ENCODE measurements at places on chromosomes 16 and 17.

DNA sequence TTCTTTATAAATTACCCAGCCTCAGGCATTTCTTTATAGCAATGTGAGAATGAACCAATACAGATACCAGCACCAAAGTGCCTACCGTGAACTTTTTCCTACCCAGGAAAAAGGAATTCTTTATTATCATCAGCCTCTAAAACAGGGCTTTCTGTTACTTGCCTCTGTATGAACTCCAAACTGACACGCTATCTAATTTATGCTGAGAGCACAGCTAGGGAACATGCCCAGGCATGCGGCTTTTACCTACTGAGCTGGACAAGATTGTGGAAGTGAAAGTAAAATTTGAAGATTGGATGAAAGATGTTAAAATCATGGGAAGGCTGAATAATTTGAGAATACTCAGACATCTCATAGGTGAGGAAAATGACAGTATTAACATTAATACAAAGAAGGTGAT, 24.4 kb upstream of the ADCY9 start:
- DNase-seq = peak; percentile 27

- no peak for DNase-seq
Measured at GRCh38 chr16:82013139-82013538, 1.9 kb upstream of the SDR42E1 start.

GRCh38 chr17:73126716-73127473, 34.4 kb upstream of the SLC39A11 start:
- DNase-seq = no peak

- no peak for DNase-seq
Measured at GRCh38 chr16:20940871-20941635, 40.5 kb downstream of the LYRM1 start.

DNA sequence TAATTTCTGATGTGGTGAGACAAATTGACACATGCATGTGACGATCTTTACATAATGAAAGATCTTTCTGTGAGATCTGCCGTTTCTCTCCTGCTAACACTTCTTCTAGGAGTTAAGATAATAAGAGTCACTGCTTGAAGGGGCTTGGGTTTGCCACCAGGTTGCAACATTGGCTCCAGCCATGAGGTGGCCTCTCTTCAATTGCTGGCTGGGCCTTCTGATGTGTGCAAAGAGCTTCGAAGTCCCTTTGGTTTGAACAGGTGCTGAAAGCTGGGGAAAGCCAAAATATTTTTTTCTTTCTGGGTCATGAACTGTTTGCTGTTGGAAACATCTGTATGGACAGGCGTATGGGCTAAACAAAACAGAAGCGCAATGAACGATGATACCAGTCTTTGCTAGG, 204.1 kb upstream of the SALL1 start:
- DNase-seq = no peak

DNA sequence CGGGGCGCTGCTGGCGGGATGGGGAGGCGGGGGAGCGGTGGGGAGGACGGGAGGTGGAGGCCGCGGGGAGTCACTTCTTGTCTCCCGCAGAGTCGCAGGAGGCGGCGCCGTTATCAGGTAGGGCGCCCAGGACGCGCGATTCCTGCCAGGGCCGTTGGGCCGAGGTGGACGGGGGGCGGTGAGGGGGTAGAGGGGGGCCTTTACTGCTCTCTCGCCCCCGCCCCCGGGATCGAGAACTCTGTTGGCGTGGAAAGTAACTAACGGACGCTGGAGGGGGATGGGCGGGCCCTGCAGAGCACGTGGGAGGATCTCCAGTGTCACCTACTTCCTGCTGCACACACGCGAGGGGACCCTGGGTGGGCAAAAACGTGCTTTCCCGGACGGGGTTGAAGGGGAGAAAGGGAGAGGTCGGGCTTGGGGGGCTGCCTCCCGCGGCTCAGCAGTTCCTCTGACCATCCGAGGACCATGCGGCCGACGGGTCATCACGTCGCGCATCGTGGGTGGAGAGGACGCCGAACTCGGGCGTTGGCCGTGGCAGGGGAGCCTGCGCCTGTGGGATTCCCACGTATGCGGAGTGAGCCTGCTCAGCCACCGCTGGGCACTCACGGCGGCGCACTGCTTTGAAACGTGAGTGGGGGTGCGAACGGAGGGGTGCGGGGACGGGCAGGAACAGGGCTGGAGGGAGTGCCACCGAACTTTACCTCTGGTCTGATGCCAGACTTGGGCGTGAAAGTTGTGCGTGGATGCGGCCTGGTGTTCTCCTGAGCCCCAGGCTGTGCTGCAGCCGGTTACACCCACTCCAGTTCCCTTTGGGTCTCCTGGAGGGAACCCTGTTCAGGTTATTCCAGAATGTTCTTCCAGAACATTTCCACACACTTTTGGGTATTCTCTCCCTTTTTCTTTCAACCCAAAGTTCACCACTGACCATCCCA, 569 bp downstream of the PRSS21 start:
- DNase-seq = no peak

- DNase-seq = no peak
Measured at GRCh38 chr16:66844009-66844341, 239 bp upstream of the CA7 start.

Data from skeletal muscle cell (primary cell).